ENCODE measurements at places on chromosomes 6 and 20.
A peak's percentile ranks its signal among the peaks of the same experiment; 100 is the strongest.

GRCh38 chr6:7073082-7073820, 34.5 kb upstream of the RREB1 start:
- DNase-seq = no peak

- no peak for DNase-seq
These were observed 131.7 kb upstream of the MLIP start for GRCh38 chr6:53979468-53980067.

DNA sequence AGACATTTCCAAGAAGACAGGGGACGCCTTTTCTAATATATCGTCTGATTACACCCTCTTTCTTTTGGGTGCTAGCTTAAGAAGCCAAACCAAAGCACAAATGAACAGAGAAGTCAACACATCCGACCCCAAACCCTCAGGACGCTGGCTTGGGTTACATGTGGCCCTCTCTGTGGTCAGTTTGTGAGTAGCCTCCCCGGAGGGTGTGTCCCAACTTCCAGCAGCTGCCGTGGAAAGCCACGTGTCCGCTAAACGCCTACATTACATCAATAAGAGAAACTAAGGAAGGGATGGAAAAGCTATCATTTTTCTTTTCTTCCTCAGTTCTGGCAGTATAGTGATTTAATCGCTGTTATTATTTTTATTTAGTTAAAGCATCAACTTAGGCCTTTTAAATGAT, 487 bp upstream of the BMP6 start:
- no peak for DNase-seq

- no peak for DNase-seq
These were observed 369.0 kb downstream of the NRN1 start for GRCh38 chr6:5637714-5638113.

- no peak for DNase-seq
These were observed 126.7 kb downstream of the DST start for GRCh38 chr6:56516003-56516402.

DNA sequence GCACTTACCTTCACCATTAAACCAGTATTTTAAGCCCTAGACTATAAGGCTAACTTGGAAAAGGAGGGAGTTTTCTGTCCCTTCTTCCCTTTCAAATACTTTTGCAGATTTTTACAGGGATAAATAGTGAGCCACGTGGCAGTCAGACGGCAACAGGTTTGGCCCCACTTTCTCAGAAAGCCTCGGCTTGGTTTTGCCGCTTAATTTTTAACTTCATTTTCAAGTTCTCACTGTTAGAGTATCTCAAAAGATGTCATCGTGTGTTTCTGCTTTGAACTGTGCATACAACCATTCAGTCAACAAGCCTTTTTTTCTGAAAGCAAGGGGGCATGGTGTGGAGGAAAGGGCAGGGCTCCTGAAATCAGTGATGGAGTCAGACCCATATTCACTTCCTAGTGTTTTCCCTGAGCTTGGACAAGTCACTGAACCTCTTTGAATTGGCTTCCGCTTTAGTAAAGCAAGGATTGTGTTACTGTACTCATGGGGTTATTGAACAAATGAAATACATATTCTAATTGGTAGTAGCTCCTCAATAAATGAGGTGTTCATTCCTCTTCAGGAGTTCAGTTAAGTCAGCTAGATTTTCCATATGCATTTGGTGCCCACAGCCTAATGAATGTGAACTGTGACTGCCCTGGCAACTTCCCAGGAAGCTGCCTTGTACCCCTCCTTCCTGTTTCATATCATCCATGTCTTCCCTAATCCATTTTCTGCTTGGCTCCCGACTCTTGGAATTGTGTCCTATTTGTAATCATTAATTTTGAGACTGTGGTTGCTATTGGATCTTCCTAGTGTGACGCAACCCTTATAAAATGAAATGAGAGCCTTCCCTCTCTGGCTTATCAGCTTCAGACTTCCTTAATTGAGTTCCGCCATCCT, at the start of gene SLC17A2:
TSS of gene SLC17A2 (minus strand) at position 160 of the 879 bp plus-strand sequence. CDS start 4,895 bp downstream, outside the sequence.
- DNase-seq = no peak

- DNase-seq = no peak
These were observed 263.7 kb downstream of the TBX18 start for GRCh38 chr6:84500726-84501125.

DNA sequence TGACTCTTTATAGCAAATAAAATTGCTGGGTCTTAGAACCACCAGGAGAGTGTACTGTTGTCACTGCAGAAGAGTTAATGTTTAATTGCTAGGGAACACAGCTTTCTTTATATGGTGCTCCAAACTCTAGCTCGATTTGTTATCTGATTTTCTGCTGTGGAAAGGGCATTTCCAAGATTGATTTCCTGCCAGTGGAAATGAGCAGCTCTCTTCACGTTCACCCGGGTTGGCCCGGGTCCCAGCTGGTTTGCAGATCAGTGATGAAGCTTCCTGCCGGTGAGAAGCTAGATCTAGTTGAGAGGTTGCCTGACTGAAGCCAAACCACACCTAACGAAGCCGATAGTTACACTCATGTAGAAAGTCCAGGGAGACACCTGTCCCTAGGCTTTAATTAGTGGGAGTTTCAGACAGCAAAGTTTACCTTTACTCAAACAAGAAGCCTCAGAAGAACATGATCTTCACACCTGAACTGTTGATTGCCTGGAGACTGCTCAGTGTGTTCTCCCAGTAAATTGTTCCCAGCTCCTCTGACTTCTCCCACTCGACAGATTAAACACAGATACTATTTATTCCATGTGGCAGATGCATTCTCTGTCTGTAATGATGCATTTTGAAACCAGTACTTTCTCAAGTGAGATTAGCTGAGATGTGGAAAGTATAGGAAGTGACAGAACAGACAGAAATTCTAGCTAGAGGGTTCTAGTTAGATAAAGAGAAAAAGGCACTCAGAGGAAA, 27.8 kb downstream of the PAQR8 start:
- peak; percentile 79 for DNase-seq

- peak; percentile 22 for DNase-seq
These were observed 37.7 kb downstream of the PMEPA1 start for GRCh38 chr20:57672164-57672563.

- DNase-seq = no peak
These were observed 10.0 kb downstream of the TMEM74B start for GRCh38 chr20:1174787-1175186.

DNA sequence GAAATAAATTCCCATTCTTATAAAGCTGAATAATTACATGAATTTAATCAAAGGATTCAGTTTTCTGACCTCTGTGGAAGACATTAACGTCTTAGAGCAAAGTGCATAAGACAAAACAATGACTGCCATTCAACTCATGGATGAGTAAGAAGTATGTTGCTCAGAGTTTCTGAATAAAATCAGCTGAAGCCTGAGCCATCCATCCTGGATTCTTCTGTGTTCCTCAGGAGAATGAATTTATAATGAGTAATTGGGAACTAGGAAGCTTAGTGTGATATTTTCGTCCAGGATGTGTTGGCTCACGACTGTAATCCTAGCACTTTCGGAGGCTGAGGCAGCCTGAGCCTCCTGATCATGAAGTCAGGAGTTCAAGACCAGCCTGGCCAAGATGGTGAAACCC, 62.8 kb downstream of the PERP start:
- DNase-seq = no peak

DNA sequence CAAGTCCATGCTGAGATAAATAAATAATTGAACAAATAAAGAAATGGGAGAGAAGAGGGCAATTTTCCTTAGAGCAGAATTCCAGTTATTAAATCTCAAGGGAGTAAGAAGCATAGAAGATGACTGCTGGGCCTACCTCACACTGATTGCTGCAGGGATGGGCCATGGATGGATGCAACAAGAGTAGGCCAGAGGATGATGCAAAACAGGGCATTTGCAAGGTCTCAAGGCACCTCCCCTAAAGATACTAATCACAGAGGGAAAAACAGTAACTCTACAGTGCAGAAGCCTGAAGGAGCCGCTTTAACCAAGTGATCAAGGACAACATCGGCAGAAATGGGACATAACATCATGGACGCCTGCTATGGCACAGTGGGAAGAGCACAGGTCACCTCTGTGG, 1.7 kb upstream of the SCP2D1 start:
- no peak for DNase-seq

DNA sequence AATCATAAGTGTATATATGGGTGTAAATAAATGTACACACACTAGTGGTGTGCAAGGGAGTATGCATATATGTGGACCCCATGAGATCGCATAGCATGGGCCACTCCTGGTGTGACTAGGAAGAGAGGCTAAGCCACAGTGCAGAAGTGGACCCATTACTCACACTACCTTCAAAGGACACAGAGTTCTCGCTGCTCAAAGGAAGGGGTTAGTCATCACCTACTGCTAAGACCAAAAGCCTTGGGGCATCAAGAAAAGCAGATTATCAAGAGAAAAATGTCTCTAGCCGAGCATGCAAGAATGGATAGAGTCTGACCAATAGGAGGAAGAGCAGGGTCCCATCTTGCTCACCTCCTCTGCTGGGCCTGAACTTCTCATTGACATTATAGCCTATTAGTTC, 195.5 kb downstream of the MAFB start:
- no peak for DNase-seq

- peak; percentile 78 for DNase-seq
These were observed 25.7 kb upstream of the BTBD3 start for GRCh38 chr20:11891776-11892545.

- no peak for DNase-seq
These were observed 217.7 kb upstream of the SULF2 start for GRCh38 chr20:48003021-48003420.

DNA sequence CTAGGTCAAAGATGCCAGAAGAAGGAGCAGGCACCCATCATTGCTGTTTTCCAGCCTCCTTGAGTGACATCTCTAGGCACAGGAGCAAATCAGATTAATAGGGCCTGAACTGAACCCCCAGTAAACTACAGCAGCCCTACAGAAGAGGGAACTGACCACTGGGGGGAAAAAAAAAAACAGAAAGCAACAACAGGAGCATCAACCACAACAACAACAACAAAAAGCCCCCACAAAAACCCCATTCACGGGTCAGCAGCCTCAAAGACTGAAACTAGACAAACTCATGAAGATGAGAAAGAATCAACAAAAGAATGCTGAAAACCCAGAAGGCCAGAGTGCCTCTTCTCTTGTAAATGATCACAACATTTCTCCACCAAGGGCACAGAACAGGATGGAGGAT, 537.4 kb upstream of the BTBD3 start:
- no peak for DNase-seq

- no peak for DNase-seq
These were observed 268.8 kb upstream of the PLCB4 start for GRCh38 chr20:8800089-8800488.

DNA sequence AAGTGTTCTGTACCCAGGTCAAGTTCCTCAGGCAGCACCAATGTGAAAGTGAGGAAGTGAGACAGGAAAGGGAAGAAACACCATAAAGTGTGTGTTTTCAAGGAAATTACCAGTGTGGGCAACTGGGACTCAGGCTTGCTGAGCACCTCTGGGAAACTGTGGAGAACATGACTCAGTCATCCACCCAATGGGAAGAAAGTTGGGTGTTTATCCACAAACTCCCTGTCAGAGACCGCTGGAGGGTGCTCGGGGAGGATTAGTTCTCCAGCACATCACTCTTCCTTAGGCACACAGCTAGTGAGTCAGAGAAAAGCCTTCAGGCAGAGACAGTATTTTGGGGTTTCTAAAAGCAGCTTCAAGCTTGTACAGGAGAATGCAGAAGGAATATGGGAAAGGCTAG, 93.6 kb downstream of the PCSK2 start:
- DNase-seq = no peak

DNA sequence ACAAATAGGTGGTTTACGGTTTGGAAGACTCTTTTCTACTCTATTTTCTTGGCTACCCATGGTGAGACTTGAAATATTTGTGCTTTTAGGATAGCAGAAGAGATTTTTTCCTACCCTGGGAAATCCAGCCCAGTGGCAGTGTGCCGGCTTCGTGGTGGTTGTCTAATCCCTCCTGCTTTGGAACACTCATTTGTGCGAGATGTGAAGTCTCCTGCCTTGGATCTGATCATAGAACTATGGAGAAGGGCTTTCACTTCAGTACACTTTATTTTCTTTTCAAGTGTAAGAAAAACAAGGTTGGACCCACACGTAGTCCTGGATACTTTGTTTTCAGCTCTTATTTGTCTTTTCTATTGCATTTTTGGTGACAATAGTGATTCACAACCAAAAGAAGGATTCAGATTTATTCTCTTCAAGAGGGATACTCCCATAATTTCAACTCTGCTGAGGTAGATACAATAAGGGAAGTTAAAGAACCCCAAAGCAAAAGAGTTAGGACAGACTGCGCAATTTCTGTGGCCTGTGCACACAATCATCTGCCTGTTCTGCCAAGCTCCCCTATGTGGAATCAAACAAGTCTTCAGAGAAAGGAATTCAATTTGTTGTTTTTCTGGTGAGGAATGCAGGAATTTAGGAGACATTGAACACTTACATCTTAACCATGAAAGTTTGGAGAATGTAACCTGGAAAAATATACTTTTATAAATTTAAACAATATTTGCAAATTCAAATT, 413.2 kb downstream of the GJA1 start:
- DNase-seq = peak; percentile 93

DNA sequence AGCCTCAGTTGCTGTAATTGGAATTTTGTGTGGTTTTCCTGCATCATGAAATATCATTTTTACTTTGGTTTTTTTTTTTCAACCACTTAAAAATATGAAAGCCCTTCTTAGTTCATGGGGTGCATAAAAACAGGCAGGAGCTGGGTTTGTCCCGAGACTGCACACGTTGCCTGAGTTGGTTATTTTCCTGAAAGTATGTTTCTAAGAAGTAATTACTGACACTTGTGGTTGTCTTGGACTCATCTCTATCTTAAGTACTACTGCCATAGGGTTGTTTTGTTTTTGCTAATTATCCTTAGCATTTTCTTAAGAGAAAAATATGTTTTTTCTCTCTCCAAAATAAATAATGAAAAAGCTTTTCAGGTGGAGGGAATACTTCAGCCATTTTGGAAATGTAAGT, 40.1 kb downstream of the FAM120B start:
- no peak for DNase-seq

DNA sequence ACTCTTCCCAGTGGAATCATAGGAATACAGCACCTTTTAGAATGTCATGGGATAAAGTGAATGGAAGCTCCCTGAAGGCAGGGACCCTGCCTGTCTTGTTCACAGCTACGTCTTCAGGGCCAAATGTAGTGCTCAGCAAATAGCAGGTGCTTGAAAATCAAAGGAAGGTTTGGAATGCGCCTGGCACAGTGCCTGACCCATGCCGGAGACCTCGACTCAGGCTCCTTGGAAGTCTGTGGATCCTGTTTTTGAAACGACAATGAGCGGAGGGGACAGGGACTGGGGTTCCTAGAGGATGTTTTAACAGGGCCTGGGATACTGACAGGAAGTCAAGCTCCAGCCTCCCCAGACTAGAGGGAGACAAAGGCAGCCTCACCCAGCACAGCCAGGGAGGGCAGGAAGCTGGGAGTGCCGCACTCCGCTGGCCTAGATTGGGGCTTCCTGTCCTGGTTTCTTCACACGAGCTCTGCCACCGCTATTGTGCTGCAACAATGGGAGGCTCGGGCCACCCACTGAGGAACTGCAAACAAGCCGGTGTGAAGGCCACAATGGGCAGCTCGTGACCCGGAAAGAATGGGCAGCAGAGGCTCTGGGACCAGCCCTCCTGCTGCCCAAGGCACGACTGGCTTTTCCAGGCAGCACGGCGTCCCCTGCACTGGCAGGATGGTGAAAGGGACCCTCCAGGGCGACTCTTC, 76.7 kb downstream of the PREX1 start:
- peak; percentile 15 for DNase-seq

GRCh38 chr20:25223179-25223661, 24.7 kb upstream of the PYGB start:
- no peak for DNase-seq

GRCh38 chr6:15063253-15063853, 182.5 kb upstream of the JARID2 start:
- no peak for DNase-seq

Measured in thyroid gland (tissue), 4 donors.